ENCODE measurements at places on chromosomes 13 and 19.

GRCh38 chr19:18233224-18233825 is 7.1 kb upstream of the PDE4C start:
- DNase-seq: peak; percentile 43

DNA sequence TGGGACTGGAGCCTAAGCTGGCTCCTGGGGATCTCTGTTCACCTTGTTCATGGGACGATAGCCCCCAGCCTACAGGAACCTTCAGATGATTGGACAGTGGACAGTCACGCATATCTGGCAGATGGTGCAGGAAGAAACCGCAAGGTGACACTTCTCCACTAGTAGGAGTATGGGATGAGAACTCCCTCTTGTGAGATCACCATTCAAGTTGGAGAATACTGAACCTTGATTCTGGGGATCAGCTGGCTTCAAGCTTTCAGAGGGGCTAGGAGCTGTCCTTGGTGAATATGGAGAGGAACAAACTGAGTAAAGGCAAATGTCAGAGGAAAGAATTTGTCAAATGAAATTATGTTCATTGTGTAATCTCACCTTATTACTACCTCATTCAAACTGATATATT is 204.5 kb downstream of the PDS5B start:
- DNase-seq: no peak

GRCh38 chr13:99564386-99564785 is 63.1 kb downstream of the TM9SF2 start:
- DNase-seq: no peak

DNA sequence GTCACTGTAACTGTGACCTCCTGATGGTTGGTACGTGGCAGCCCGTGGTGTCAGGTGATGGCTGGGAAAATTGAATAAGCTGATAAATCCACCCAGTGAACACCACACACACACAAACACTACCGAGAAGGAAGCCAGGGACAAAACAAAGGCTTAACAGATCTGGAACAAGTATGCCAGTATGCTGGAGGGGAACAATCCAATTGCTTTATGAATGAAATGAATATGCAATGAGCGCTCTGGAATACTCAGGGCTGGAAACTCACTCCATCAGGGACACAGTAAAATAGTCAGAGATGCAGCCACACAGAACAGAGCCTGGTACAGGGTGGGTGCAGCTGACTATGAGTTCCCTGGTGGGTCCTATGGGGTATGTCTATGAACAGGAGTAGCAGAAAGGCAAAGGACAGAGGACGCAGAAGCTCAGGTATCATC is 16.7 kb downstream of the TMTC4 start:
- no peak for DNase-seq

GRCh38 chr19:11769995-11770394 is 3.2 kb downstream of the ZNF441 start:
- no peak for DNase-seq

DNA sequence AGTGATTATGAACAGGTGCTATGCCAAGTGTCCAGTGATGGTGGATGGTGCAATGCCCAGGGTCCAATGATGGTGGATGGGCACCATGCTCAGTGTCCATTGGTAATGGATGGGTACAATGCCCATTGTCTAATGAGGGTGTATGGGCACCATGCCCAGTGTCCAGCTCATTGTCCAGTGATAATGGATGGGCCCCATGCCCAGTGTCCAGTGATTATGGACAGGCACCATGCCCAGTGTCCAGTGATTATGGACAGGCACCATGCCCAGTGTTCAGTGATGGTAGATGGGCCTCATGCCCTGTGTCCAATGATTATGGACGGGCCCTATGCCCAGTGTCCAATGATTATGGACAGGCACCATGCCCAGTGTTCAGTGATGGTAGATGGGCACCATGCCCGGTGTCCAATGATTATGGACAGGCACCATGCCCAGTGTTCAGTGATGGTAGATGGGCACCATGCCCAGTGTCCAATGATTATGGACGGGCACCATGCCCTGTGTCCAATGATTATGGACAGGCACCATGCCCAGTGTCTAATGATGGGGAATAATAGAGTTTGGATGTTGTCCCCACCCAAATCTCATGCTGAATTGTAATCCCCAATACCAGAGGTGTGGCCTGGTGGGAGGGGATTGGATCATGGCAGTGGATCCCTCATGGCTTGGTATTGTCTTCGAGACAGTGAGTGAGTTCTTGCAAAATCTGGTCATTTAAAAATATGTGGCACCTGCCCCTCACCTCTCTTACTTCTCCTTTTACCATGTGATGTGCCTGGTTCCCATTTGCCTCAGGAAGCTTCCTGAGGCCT is 87.8 kb downstream of the ANKRD10 start:
- DNase-seq: no peak

- no peak for DNase-seq
Observed at GRCh38 chr13:36358175-36358718, 12.1 kb upstream of the SPART start.

- no peak for DNase-seq
Observed at GRCh38 chr13:39521701-39522100, 81.3 kb downstream of the LHFPL6 start.

- DNase-seq: peak; percentile 22
Observed at GRCh38 chr13:107211073-107211472, 643.1 kb upstream of the ARGLU1 start.

- DNase-seq: no peak
Observed at GRCh38 chr19:47531640-47532387, 17.0 kb upstream of the NAPA start.

DNA sequence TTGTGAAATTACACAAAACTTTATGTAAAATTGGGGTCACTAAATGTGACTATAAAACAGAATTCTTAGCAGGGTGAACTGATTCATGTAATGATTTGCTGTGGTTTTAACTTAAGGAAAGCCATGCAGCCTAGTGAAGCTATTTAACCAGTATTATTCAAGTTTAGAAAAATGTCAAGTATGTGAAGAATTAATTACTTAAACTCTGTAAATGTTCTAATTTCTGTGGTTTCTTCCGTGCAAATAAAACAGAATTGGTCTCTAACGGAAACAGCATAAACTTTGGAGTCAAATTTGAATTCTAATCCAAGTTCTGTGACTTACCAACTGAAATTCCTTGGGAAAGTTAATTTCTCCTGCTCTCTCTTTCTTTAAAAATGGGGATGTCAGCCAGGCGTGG is 13.3 kb downstream of the CDC16 start:
- no peak for DNase-seq

GRCh38 chr13:24006520-24007248 is 109.4 kb upstream of the C1QTNF9B start:
- no peak for DNase-seq

DNA sequence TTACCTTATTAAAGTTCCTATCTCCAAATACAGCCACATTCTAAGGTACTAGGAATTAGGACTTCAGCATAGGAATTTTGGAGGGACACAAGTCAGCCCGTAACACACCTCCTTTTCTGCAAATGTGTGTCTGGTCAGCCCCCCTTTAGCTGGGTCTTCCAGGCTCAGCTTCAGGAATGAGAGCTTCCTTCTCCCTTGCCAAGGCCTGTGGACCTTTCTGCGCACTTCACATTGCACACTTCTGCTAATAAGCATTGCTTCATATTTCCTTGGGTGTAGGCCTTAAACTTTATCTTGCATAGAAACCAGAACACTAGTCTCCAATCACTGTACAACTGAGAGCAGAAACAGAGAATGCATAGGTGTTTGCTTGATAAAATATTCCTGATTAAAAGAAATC is 4.5 kb upstream of the STK24 start:
- no peak for DNase-seq

GRCh38 chr13:72585254-72585653 is 142.2 kb downstream of the MZT1 start:
- DNase-seq: no peak

DNA sequence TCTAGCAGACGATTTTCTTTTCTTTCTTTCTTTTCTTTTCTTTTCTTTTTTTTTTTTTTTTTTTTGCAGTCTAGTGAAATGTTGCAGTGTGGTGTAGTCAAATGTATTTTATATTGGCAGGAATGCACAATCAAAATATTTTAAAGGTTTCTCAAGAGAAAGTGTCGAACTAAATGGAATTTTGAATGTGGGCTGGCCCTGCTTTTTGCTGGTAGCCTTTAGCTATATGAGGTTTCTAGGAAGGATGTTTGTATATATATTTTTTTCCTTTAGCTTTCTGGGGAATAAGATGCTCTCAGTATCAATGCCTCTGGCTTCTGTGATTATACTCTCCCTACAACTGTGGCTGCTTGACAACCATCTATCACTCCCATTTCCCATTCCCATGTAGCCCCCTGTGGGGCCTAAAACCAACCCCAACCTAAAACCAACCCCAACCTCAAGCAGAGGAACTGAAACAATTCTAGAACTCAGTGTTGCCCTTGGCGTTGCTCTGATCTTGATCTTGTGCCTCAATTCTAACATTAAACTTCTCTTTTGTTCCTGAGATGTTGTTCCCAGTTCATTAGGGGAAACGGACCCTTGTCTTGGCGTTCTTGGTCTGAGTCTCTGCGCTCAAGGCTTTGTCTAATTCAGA is 27.1 kb downstream of the CYSLTR2 start:
- DNase-seq: no peak

GRCh38 chr13:98541701-98542203 is 35.2 kb downstream of the STK24 start:
- no peak for DNase-seq

GRCh38 chr13:42812316-42812715 is 30.9 kb downstream of the FAM216B start:
- DNase-seq: no peak

DNA sequence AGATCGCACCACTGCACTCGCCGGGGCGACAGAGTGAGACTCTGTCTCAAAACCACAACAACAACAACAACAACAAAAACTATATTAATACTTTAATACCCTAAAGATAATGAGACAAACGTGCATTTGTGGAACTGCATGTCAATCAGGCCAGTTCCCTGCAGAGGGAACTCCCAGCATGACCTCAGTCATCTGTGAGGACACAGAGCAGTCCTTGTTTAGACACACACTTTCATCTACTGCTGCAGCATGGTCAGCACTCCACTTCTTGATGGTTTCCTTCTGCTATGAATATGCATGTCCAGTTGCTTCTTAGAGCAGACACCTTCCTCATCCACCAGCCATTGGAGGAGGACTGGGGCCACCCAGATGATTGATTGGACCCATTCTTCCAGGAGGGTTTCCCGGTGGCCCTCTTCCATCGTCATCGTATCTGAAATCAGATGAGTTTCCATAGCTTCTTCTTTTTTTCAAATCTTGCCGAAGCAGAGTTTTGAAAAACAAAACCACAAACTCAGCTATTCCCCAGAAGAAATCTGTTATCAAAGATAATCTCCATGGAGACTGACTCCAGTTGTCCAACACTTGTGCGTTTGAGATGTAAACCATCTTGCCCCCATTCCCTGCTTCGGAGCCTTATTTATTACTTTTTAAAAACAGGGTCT is 26.5 kb downstream of the ZNF607 start:
- DNase-seq: no peak

DNA sequence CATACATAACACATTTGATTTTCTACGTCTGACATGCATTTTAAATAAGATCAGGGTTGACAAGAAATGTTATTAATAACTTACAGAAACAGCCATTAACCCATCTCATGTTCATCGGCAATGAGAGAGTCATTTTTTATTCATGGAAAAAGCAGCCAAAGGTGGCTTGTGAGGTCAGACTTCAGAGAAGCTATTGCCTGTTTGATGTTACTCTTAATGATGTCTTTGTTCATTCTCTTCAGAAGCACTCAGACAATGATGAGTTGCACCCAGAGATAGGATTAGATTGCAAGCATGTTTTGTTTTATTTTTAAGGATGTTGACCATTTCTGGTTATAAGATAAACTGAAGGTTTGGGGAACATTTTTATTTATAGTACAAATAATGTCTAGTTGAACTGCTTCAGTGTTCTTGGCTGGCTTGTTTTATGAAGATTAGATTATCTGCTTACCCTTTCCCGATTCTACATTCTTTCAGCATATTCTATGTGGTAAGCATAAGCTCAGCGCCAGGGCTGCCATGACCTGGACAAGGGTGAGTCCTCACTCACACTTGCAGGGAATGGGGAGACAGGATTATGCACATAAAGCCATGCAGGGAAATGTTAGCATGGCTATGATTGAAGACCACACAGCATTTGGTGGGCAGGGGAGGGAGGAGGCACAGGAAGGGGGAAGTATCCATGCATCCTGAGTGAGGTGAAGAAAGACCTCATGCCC is 288.1 kb downstream of the MTUS2 start:
- DNase-seq: no peak

GRCh38 chr13:97205982-97206381 is 16.2 kb upstream of the MBNL2 start:
- DNase-seq: no peak

- no peak for DNase-seq
Observed at GRCh38 chr13:107271227-107271626, 703.3 kb upstream of the ARGLU1 start.

DNA sequence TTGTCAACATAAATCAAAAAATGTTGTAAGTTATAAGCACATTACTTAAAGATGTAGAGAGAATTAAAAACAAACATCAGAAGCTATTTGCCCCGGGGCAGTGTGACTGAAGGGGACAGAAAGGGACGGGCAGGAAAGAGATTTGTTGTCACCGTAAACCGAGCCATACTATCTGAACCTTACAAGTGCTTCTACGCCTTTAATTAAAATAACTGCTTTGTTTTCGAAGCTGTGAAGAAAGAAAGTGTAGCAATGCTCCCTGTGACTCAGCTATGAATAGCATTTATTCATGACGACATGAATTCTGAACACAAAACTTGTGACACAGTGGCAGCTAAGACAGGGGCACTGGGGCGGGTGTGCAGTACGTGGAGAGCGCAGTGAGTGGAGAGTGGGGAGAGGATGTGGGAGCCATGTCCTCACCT is 30.0 kb downstream of the ZNF787 start:
- no peak for DNase-seq

DNA sequence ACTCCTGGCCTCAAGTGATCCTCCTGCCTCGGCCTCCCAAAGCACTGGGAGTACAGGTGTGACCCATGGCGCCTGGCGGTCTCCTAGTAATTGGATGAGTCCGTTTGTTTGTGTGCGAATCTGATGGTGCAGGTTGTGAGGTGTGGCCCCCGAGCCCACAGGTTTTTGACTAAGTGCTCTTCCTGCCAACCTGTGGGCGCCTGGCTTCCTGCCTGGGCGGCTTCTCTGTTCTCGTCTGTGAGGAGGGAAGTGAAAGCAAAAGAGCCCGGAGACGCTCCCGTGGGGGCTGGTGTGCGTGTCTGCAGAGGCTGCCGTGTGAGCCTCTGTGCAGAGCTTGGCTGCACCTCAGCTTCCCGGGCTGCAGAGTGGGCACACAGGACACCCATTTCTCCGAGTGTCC is 10.0 kb downstream of the ARHGAP45 start:
- peak; percentile 95 for DNase-seq

GRCh38 chr13:114077099-114077932 is 55.1 kb downstream of the RASA3 start:
- no peak for DNase-seq

GRCh38 chr19:5321851-5322681 is 18.5 kb downstream of the PTPRS start:
- no peak for DNase-seq
